ENCODE measurements at places on chromosomes 3 and 15. TPM values are rescaled to one million over a fixed set of nuclear protein-coding genes. Genes with fewer than 3 reads are reported as not detected.

The VEPH1 gene
- 0.78 TPM for total RNA-seq

The CCDC54 gene
- total RNA-seq, result not detected

The MITF gene
- total RNA-seq, result 97.6 TPM

The GPR62 gene
- total RNA-seq, result 0.16 TPM

The MCF2L2 gene
- 1.1 TPM for total RNA-seq

The PLSCR2 gene
- total RNA-seq, result 0.48 TPM

The B3GNT5 gene
- 3.2 TPM for total RNA-seq

The BBX gene
- total RNA-seq, result 45.3 TPM

The ECE2 gene
- total RNA-seq, result 0.19 TPM

The SOX14 gene
- not detected for total RNA-seq

The TTLL13 gene
- 0.16 TPM for total RNA-seq

The TRIM59 gene
- 0.51 TPM for total RNA-seq

The TEX55 gene
- not detected for total RNA-seq

The ANKUB1 gene
- total RNA-seq, result not detected

The EPHA3 gene
- total RNA-seq, result 9.2 TPM

The UROC1 gene
- not detected for total RNA-seq

The LHFPL4 gene
- total RNA-seq, result not detected

The ZBBX gene
- total RNA-seq, result 0.78 TPM

The CKMT1A gene
- 0.32 TPM for total RNA-seq

The PDIA3 gene
- 176 TPM for total RNA-seq

All from cardiac septum (tissue), 1 donor.